ENCODE measurements at places on chromosomes 16 and 17.

DNA sequence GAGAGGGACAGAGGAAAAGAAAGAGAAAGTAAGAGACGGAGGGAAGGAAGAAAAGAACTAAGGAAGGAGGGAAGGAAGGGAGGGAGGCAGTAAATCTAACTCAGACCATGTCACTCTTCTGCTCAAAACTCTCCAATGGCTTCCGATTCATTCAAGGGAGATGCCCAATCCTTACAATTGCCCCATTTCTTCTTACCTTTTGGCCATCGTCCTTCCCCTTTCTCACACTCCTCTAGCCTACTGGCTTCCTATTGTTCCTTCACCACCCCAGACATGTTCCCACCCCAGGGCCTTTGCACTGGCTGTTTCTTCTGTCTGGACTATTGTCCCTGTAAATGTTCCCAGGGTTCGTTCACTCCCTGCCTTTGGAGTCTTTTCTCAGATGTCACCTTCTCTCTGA lies 72.3 kb downstream of the TOX3 start:
- no peak for DNase-seq

GRCh38 chr17:60602871-60603270 lies 2.9 kb downstream of the PPM1D start:
- DNase-seq: no peak

DNA sequence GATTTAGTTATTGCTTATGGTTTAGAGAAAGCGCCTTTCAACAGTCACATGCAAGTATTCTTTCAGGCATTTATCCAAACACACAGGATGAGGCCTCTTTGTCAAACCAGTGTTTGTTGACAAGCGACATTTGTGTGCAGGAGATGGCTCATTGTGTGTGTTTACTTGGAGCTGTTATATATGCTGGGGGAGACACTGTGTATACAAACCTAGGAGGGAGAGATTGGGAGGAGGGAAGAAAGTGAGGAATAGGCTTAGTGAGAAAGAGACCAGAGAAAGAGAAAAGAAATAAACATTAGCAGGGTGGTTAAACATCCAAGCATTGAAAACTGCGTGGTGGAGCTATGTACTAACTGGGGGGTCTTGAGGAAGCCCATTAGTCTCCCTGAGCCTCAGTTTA lies 437.6 kb downstream of the MAF start:
- no peak for DNase-seq

- DNase-seq: no peak
Observed at GRCh38 chr17:81561494-81561885, 9.3 kb upstream of the FAAP100 start.

- DNase-seq: no peak
Observed at GRCh38 chr16:81409016-81409556, 35.5 kb upstream of the CMIP start.

DNA sequence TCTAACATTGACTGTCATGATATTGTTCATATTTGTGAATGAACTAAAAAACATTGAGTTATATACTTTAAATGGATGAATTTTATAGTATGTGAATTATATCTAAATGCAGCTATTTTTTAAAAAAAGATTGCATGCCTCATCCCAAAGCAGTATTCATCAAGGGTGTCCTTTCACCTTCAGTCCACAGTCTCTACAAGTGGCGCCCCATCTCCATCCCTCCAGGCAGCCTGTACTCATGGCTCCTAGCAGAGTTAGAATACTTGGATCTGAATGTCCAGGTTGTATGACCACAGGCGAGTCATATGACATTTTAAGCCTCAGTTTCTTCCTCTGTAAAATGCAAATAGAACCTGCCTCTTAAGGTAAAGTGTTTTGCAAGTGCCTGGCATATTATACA lies 69.8 kb downstream of the TMEM100 start:
- no peak for DNase-seq

GRCh38 chr17:21215935-21216334 lies 2.0 kb upstream of the TMEM11 start:
- no peak for DNase-seq
